Stimulated activated CD8-positive, alpha-beta memory T cell treated with anti-CD3 and anti-CD28 coated beads, Interleukin-2, amount 100 ng/mL, for 48 hours (primary cell): ENCODE measurements at places on chromosomes 5 and 9.

- DNase-seq = no peak
Measured at GRCh38 chr5:122031836-122032235, 46.2 kb downstream of the LOX start.

GRCh38 chr5:2120361-2120760 is 237.6 kb upstream of the IRX4 start:
- no peak for DNase-seq

- no peak for DNase-seq
Measured at GRCh38 chr5:757346-757930, 27.1 kb downstream of the ZDHHC11B start.

DNA sequence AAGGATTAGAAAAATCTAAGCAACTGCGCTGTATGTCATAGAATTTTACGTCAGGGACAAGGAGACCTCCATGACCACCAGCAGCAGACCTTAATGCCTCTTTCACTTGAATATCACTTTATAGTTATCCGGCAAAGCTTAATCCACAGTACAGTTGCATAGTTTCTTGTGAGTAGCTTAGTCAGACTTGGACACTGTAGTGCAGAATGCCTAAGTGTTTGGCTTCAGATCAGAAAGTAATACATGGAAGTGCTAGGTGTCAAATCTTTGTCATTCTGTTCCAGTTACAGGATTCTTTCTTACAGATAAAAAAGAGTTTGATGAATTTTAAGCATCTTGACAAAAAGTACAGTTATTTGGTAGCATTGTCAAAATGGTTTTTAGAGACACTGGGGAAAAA is 239.9 kb upstream of the PAPPA start:
- DNase-seq = no peak

- no peak for DNase-seq
Measured at GRCh38 chr5:96817506-96817905, 9.8 kb upstream of the ERAP1 start.

- no peak for DNase-seq
Measured at GRCh38 chr9:35529161-35529823, 39.4 kb downstream of the RUSC2 start.

DNA sequence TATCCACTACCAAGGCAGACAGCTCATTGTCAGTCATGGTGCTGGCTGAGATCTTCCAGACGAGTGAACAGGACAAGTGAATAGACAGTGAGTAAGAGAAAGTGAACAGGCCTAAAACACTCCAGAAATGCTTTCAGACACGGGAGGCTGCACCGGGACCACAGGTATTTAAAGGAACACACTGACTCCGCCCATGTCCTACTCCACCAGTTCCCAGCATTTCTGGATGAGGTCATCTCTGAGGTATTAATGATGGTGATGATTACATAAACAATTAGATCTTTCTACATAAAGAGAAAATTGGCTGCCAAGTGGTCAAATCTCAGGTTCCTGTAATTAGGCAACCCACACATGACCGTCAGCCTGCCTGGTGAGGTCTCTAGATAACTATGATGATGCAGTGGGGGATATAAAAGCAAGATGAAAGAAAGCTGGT is at the start of gene ACTBL2:
Gene ACTBL2, minus strand, starts transcription at position 141 of the 436 bp plus-strand sequence. Its CDS starts 104 bp downstream, at position 37.
- DNase-seq = no peak

GRCh38 chr5:1322955-1323802 is 21.7 kb downstream of the CLPTM1L start:
- DNase-seq = no peak

GRCh38 chr9:126916909-126917308 is 2.3 kb downstream of the RALGPS1 start:
- DNase-seq = no peak

- DNase-seq = no peak
Measured at GRCh38 chr5:82290908-82291307, 12.8 kb upstream of the RPS23 start.

GRCh38 chr5:141559461-141559860 is 59.3 kb downstream of the DIAPH1 start:
- DNase-seq = no peak

DNA sequence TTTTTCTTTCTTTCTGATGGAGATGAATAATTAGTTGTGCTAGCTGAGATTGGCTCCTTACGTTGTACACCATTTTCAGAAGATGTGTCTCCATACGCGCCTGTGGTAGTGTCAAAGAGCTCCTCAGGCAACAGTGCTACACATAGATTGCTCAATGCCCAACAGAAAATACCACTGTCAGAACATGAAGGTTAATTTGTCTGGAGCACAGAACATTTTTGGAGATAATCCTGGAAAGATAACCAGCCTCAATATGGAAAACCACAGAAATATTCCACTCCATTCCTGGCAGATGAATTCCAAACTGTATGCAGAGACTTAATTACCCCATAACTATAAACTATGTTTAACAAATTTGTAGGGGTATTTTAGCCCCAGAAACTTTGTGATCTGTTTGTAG is 233.6 kb downstream of the MARCHF11 start:
- no peak for DNase-seq

DNA sequence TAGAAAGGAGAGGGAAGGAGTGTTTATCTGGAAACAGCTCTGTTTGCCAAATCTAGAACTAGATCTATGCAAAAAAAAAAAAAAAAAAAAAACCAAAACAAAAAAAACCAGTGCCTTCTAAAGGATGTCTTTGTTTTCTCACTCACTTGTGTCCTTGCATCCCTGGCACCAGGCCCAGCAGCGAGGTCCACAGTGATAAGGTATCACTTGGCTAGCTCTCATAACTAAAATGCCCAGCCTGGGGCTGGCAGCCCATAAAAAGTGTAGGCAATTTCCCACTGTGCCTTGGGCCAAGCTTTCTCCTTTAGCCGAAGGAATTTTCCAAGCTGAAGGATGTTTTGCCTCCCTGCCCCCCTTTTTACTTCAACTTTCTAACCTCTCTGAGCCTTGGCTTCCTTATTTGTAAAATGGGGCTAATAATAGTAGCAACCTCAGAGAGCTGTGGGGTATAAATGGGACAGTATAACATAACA is 20.8 kb downstream of the RGS3 start:
- no peak for DNase-seq

GRCh38 chr5:73728493-73729273 is 102.7 kb downstream of the ARHGEF28 start:
- no peak for DNase-seq

GRCh38 chr5:80193401-80193800 is 62.4 kb downstream of the SERINC5 start:
- DNase-seq = no peak

- DNase-seq = no peak
Measured at GRCh38 chr5:112584781-112585180, 152.9 kb upstream of the APC start.

DNA sequence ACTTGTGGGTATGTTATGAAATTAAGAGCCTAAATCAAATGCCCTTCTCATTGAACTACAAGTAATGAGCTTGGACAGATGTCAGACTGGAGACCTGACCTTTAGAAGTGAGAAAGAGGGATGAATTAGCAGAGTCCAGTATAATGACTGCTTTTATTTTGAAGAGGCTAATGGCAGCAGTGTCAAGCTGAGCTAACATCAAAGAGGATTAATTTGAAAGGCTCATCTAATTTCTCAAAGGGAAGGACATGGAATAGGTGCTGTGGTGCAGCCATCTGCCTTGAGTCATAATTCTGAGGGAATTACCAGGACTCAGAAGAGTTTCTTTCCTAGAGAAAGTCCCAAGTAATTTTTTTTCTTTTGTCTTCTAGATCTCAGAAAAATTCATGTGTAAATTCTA is 57.6 kb downstream of the FAM81B start:
- DNase-seq = no peak

GRCh38 chr5:151739939-151740335 is 18.5 kb downstream of the ATOX1 start:
- DNase-seq = no peak

GRCh38 chr5:39587675-39588074 is 162.9 kb upstream of the DAB2 start:
- no peak for DNase-seq

- DNase-seq = no peak
Measured at GRCh38 chr5:121263456-121263855, 588.2 kb upstream of the FTMT start.

DNA sequence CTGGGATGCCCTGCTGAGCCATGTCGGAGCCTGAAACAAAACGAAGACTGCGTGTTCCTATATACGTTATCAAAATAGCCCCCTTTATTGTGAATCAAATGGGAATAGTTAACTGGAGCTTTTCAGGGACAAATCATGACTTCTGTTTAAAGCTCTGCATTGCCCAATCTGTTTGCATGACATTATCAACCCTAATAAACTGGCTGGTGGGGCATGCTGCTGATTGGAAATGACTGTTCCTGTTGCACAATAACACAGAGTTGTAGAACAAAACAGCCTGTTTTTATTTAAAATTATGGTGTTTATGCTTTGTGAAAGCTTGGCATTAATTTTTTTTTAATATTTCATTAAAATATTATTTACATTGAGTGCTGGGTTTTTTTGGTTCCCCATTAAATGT is 215.5 kb downstream of the TMEM167A start:
- DNase-seq = no peak

- DNase-seq = no peak
Measured at GRCh38 chr9:8331507-8332330, 532.1 kb upstream of the DMAC1 start.

GRCh38 chr9:86591472-86591871 is 237.3 kb upstream of the TUT7 start:
- DNase-seq = no peak

DNA sequence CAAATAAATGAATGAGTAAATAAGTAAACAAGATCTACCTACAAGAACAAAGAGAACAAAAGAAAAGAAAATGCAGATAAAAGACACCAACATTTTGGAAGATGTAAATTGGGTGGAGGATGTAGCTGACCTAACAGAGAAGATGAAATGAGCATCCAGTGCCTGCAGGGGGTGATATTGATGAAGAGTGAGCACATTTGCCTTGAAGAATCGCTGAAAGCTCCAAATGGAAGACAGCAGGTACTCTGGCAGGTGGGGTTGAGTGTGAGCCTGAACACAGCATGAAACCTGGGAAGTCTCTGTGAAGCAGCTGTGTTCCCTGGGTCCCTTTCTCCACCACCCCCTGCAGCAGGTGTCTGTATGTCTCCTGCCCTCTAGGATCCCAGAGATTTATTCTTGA is 125.6 kb downstream of the NXNL2 start:
- DNase-seq = no peak

DNA sequence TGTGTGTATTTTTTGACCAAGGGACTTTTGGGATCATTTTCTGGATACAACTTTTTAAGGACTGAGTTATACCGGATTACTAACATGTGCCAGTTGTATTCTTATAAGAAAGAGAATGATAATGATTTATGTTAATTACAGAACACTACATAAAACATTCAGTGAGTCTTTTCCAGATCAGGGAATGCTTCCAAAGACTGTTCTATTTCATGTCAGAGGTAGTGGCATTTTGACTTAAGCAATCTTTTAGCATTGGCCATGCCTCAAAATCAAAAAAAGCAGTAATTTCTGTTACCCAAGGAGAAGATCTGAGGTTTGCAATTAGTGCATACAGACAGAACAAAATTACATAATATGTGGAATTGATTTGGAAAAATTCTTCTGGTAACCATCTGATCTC is 413.0 kb upstream of the CDH9 start:
- DNase-seq = no peak

- no peak for DNase-seq
Measured at GRCh38 chr5:139146809-139147482, 51.2 kb downstream of the SIL1 start.

DNA sequence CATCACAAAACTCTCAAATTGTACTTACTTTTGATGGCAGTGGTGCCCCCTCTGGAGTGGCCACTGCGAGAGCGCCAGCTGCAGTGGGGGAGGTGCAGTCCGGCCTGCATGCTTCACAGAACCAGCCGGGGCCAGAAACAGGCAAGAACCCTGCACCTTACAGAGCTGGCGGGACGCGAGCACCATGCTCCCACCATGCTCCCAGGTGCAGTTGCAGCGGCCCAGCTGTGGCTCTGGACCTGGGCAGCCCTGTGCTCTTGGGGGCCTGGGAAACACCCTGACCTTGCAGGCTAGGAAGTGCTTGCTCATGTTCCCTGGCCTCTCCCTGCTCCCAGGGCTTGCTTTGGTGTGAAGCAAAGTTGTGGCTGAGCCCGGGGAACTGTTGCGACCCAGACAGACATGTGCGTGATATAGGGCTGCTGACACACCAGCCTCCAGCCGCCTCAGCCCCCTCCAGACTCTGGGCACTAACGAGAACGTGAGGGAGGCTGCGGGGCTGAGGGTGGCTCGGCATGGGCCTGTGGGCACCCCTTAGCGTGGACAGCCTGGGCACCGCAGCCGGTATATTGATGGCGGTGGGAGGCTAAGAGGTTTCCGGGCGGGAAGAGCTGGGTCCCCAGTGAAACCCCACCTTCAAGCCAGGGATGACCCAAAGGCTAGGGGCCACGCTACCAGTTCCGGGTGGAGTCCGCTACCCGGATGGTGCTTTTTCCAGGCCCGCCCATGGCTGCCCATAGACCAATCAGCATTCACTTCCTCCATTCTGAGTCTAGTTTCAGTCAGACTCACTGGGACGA is 1809.9 kb upstream of the ACO1 start:
- DNase-seq = no peak

DNA sequence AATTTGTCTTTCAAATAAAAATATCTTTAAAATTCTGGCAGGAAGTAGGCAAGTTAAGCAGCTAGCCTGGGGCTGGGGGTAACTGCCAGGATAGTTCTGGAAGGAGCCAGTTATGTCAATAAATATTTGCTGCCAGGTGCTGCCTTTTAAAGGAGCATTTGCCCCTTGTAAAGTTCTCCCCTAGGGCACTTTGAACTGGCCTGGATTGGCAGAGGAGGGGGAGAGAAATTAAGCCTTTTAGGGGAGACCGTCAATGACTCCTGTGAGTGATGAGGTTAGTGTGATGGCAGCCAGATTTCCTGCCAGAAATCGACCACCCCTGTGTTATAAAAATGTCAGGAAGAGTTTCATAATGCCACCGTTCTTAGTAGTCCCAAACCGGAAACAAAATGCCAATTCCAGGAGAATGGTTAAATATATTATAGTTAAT is 89.8 kb upstream of the ELL2 start:
- DNase-seq = no peak

DNA sequence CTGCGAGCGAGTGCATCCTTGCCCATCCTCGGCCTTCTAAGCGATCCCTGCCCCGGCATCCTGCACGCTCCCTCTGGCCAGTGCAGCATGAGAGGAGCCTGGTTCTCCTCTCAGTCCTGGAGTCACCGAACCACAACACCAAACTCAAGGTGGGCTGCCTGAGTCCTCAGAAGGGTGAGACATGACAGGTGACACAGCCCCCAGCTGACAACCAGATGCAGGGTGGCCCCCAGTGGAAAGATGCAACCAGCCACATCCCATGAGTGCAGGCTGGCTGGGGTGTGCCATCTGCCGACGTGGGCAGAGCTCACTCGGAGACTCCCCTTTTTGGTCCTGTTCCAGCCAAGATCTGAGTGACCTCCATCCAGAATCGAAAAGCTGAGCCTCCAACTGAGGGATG is 58.4 kb downstream of the COL23A1 start:
- no peak for DNase-seq

GRCh38 chr9:133690081-133690561 is 48.0 kb downstream of the SARDH start:
- DNase-seq = no peak

GRCh38 chr5:58094031-58094430 is 365.9 kb downstream of the PLK2 start:
- no peak for DNase-seq
